ENCODE measurements at places on chromosomes 6 and 20.

DNA sequence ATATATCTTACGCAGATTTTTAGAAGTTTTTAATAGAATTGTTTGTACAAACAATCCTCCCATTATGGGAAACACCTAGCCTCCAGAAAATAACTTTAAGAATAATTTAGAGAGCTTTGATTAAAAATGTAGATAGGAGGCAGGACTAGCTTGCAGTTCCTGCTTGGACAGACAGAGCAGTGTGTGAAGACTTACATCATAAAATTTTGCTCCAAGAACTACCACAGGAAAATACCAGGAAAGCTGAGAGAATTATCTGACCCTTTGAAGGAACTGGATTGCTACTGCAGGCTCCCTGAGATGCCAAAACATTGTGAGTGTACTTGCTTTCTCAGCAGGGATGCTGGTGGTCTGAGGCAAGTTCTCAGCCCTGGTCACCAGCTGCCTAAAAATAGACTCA is 64.2 kb downstream of the EYS start:
- DNase-seq: no peak

- no peak for DNase-seq
Measured at GRCh38 chr6:156351346-156351966, 425.7 kb upstream of the ARID1B start.

GRCh38 chr6:105095139-105095538 is 84.7 kb downstream of the POPDC3 start:
- no peak for DNase-seq

- DNase-seq: no peak
Measured at GRCh38 chr6:27237089-27237803, 10.3 kb upstream of the PRSS16 start.

DNA sequence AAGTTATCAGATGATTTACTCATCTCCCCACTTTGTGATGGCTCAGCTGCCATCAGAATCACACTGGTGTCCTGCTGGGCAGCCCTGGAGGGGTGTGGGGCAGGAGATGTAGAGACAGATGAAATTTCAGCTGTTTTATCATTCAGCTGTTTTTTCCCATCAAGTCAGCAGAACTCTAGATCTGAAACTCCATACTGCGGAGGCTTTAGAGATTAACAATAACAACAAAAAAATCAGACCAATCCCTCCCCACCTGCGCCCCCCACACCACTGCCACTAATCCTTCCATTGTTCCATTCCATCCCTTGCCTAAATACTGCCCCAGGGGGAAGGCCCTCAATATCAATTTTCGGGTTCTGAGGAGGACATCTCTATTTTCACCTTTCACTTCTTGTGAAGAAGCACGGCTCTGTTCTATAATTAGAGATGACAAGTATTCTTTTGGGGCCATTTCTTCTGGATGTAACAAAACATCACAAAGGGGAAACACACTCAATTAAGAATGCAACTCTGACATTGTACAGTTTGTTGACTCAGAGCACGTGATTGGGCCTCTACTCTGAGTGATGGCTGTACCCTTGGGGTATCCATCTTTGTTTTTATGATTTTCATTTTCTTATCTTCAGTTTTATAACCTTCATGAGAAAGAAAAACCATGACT is 396.3 kb downstream of the ZFAND3 start:
- DNase-seq: no peak

DNA sequence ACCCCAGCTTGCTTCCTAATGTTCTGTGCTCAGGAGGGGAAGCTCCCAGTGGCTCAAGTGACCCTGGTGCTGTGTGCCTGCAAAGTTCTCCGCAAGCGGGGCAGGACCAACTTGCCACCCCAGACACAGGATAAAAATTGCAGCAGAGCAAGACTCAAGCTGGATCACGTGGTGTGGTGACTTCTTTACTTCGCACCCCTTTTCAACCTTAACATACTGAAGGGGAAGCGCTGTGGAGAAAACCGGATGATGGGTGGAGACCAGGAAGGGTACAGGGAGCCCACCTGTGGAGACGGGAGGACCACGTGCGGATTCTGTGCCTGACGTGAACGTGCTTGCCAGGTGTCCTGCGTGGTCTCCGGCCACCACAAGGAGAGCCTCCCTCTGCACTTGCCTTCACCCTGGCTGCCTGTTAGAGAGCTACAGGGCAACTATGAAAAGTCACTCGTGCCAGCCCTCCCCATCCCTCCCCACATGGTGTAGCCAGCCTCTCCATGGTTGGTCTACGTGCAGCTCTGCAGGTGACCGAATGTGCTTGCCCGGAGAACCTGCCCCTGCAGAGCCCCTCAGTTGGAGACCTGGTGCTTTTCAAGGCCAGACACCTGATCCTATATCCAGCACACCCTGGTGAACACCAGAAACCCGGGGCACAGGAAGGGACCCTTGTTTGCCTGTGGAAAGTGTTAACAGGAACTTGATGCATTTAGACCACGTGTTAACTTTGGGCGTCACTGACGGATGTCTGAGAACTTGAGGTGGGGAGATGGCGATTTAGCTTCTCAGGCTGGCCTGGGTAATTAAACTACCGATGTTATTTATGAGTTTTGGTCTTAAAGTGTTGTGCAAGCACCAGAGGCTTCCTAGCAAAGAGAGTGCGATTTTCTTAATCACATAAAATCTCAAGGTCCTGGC is 23.9 kb upstream of the DACT2 start:
- DNase-seq: no peak

DNA sequence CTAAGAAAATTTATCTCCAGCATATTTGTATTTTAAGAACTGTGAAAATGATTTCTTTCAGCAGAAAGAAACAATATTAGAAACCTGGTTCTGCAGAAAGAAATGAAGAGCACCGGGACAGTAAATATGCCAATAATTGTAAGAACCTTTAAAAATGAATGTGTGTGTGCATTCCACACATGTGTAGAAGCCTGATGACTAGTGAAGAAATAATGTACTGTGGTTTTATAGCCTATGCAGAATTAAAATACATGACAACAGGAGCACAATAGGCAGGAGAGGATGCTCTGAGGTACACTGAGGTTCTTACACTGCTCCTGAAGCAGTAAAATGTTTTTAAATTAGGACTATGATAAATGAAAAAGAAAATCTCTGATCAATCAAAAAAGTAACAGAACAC is 48.9 kb downstream of the SNX14 start:
- no peak for DNase-seq

- no peak for DNase-seq
Measured at GRCh38 chr6:44737829-44738528, 350.5 kb downstream of the CDC5L start.

DNA sequence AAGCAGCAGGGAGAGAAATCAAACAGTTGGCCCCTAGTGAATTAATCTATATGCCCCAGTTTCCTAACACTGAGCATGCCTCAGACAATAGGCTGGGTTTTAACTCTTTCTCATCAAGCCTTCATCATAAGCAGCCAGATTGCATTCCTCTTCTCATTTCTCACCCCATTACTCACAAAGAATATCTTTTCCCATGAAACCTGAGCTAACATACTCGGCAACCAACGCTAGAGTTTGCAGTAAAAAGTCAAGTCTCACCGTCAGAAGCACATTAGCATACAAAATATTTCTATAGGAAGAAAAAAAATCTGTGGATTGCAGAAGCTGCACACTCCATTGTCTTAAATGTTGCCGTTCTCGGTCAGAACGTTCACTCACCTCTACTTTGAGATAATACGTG is 429.9 kb upstream of the ARID1B start:
- DNase-seq: no peak

DNA sequence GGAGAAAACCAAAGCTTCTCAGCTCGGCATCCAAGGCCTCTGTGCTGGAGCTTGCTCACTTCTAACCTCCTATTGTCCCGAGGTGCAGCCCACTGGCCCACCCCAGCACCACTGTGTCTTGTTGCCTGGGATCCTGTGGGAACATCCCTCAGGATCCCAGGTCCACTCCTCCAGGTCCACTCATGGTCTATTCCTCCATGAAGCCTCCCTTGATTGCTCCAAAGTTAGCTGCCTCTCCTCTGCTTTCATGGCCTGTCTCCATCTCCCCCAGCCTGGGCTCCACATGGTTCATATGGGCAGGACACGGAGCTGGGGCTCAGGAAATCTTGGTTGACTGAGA is 13.9 kb downstream of the SLA2 start:
- DNase-seq: no peak

GRCh38 chr6:90028066-90028778 is 134.0 kb downstream of the GJA10 start:
- DNase-seq: no peak
